ENCODE measurements at places on chromosomes 6 and 20. TPM values are rescaled to one million over a fixed set of nuclear protein-coding genes. Genes with fewer than 3 reads are reported as not detected.

Gene CTAGE9
- total RNA-seq: 0.66 TPM

GRCh38 chr6:11229655-11230046 is 2.8 kb downstream of the NEDD9 start:
- no peak for DNase-seq

Gene NDRG3
- 11.9 TPM for total RNA-seq

- no peak for DNase-seq
These were observed 38.2 kb upstream of the HDAC2 start for GRCh38 chr6:114009192-114009591.

Gene HAO1
- not detected for total RNA-seq

Gene LTB
- 0.78 TPM for total RNA-seq

DNA sequence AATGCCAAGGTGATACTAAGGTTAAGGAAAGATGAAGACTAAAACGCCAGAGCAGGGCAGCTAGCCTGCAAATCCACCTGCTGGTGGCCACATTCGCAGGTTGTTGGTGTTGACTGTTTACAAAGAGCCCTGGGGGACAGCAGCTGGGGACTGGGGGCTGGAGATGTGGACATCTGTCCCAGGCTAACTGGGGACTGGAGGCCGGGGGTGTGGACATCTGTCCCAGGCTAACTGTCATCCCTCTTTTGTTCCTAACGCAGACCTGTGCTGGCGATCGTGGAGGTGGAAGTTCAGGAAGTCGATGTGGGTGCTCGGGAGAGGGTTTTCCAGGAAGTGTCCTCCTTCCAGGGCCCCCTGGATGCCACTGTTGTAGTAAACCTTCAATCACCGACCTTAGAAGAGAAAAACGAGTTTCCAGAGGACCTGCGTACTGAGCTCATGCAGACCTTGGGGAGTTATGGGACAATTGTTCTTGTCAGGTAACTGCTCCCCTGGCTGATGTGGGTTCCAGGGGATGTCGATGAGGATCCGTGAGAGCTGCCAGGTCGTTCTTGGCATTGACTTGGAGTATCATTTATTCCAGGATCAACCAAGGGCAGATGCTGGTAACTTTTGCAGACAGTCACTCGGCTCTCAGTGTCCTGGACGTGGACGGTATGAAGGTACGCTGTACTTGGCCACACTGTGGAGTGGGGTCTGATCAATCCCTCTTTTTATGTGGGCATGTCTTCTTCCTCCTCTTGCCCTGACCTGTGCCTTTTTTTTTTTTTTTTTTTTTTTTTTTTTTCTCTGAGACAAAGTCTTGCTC is 87.0 kb downstream of the SERAC1 start:
- DNase-seq: no peak

- DNase-seq: no peak
These were observed 6.1 kb downstream of the C20orf173 start for GRCh38 chr20:35523298-35523888.

DNA sequence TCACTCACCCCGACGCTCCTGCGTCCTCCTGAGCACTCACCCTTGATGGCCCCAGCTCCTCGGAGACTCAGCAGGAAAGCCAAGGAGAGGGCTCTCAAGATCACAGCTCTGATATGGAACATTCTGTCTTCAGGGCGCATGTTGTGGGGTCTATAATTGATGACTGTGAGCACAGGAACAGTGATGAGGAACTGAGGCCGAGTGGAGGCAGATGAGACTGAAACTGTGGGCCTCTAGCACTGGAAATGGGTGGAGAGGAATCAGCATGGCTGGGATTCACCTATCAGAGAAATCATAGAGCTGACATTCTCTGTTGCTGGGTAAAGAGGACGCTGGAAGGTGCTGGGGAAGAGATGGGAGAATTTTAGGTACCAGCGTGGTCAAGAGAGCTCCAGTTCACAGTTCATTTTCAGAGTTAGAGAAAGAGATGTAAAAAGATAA is at the start of gene HLA-DPA1:
Gene HLA-DPA1, minus strand, starts transcription at position 219 of the 441 bp plus-strand sequence.
- DNase-seq: peak; percentile 20

Gene SLC4A11
- total RNA-seq: not detected

GRCh38 chr20:21505810-21506530 is 7.9 kb downstream of the NKX2-2 start:
- no peak for DNase-seq

Gene PI16
- 3.1 TPM for total RNA-seq

DNA sequence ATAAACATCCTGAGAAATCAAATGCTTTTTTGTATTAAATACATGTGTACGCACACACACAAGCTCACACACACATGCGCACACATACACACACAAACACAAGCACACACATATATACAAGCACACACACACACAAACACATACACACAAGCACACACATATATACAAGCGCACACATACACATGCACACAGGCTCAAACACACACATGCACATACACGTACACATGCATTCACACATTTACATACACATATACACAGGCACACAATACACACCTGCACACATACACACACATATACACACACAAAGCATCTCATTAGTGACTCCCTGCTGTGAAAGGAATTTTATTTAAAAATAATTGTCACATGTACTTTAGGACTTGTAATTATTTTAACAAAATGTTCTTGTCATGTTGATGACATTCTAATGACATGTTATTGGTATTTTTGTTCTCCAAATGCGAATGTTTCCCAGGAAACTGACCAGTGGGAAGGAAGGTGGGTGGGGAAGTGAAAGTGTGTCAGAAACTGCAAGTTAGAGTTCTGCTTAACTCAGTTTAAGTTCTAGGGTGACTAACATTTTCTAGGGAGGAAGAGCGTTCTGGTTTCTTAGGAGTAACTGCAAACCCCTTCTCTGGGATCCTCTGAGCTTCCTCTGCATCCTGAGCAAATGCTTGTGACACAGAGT is 113.9 kb upstream of the ZNF217 start:
- DNase-seq: no peak

- no peak for DNase-seq
These were observed 811.5 kb downstream of the TENT5A start for GRCh38 chr6:80940976-80941375.

Gene COL12A1
- 34.0 TPM for total RNA-seq

GRCh38 chr20:1803061-1803931 is 91.9 kb upstream of the SIRPA start:
- DNase-seq: no peak

Gene SCUBE3
- 0.33 TPM for total RNA-seq

Gene C6orf141
- total RNA-seq: 20.8 TPM

DNA sequence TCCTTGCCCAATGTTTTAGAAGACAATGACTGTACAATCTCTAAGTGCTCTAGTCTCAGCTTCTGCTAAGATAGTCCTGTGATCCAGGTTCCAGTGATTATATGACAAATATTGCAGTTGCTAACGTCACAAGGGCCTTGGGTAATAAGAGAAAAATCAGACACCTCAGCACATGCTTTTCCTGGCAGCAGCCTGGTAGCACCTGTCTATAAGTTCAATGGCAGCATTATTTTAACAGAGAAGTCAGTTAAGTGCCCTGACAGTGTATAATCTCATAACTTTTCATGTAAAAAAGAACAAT is 121.3 kb upstream of the BCLAF1 start:
- DNase-seq: no peak

Gene LINC00237
- total RNA-seq: not detected

Gene ESR1
- 4.3 TPM for total RNA-seq

GRCh38 chr20:400128-400453 is 8.0 kb upstream of the RBCK1 start:
- no peak for DNase-seq

Gene ZKSCAN3
- 1.3 TPM for total RNA-seq

- DNase-seq: no peak
These were observed 137.0 kb downstream of the KCNQ5 start for GRCh38 chr6:72758901-72759300.

Gene TAGAP
- 0.99 TPM for total RNA-seq

GRCh38 chr6:81561731-81562130 is 190.8 kb downstream of the TENT5A start:
- no peak for DNase-seq

Gene MYLIP
- 13.2 TPM for total RNA-seq

- DNase-seq: peak; percentile 77
These were observed at the start of gene CGAS for GRCh38 chr6:73452107-73452461. Gene CGAS, minus strand, starts transcription at chr6:73452297. Its CDS starts 116 bp downstream, at chr6:73452181.

GRCh38 chr6:10793695-10794094 is 44.6 kb downstream of the MAK start:
- DNase-seq: no peak

Gene KIAA0408
- total RNA-seq: 1.3 TPM

GRCh38 chr20:63836458-63837344 is 5.6 kb upstream of the ZBTB46 start:
- DNase-seq: no peak

Gene CCN2
- 203 TPM for total RNA-seq

DNA sequence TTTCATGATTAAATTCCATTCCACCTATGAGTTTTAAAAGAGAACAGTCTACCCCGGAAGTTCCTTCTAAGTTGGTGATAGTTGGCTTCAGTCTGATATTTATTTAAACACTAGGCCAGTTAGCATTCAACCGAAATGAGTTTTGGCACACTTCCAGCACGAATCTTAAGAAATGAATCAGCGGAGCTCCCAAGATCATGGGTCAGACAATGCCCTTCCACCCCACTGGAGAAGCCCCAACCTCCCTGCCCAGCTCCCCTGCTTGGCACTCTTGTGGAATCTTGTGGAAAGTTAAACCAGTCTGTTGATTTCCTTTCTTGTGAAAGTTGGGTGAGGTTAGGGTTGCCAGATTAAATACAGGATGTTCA is 64.3 kb downstream of the MKKS start:
- no peak for DNase-seq

- no peak for DNase-seq
These were observed 37.7 kb downstream of the SYTL3 start for GRCh38 chr6:158687506-158687905.

Gene PLN
- total RNA-seq: 2.3 TPM

DNA sequence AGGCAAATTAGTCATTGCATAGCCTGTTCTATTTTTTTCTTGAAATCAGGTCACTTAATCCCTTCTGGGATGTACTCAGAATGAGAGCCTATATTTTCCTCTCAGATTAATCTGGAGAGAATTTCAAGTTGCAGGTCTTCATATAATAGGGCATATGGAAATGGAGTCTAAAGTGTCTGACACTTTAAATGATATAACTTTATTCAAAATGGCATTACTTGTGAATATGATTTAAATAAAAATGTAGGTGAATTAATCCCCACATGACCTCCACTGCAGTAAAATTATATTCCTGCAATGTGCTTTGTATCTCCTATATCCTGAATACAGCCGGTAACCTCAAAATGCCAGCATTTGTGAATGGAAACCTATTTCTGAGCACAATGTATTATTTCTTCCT is 172.5 kb upstream of the BTBD3 start:
- DNase-seq: no peak

DNA sequence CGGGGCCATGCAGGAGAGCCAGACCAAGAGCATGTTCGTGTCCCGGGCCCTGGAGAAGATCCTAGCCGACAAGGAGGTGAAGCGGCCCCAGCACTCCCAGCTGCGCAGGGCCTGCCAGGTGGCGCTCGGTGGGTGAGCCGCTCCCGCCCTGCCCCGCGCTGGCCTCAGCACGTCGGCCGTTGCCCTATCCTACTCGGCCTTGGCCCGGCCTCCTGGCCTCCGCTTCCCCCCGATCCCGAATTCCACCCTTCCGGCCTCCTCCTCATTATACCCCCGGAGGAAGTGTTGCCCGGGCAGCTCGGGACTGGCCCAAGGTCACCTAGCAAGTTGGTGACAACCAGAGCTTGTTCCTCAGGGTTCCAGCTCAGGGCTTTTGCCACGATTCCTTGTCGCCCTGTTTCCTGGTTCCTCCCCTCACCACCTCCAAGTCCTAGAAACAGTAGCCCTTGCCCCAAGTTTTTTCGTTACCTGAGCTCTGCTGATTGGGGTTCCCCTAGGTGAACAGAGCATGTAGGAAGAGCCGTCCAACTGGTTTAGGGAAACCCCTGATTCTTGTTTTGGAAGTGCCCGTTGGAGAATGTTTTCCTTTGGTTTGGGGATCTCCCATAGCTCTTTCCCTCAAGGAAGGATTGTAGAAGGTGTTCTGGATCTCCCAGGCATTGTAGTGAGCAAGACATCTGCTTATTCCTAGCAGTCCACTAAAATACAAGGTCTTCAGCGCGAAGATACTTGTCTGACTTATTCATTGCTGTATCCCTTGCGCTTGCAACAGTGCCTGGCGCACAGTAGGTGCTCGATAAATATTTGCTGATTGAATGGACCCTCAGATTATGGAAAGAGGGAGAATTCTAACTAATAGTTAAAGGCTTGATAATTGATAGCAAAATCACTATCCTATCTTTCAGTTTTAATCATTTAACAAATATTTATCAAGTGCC is 641 bp downstream of the ARFGEF2 start:
- peak; percentile 68 for DNase-seq

- no peak for DNase-seq
These were observed 66.0 kb upstream of the OLIG3 start for GRCh38 chr6:137560184-137560563.

- DNase-seq: no peak
These were observed 38.3 kb downstream of the ATG5 start for GRCh38 chr6:106287215-106287614.

DNA sequence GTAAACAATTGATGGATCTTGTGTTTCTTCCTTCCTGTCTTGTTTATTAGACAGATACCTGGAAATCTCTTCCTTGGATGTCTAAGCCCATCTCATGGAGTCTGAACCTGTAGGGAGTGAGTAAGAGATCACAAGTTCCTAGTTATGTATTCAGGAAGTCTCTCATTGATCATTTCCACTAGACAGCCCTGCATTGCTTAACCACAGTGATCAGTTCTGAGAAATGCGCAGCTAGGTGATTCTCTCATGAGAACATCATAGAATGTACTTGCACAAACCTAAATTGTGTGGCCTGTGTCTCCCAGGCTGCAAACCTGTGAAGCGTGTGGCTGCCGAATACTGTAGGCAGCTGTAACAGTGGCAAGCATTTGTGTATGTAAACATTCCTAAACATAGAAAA is 39.1 kb downstream of the FAM120B start:
- DNase-seq: no peak

DNA sequence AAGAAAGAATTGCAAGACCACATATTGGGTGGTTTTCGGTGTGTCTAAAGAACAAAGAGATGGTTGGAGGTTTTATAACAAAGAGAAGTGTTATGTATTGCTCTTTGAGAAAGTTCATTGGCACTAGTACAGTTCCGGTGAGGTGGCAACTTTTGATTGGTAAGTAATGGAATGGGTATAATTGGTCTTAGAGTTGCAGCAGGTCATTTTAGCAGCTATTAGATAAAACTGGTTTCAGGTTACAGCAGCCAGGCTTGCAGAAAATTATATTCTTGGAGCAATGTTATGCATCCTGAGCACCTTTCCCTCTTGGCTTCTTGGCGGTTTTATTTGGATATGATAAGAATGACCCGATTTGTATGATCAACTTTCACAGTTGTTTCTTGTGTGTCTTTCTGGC is 12.3 kb upstream of the SSTR4 start:
- no peak for DNase-seq

Measured in body of pancreas (tissue), 4 donors.